ENCODE measurements at places on chromosomes 11 and 22. TPM values are rescaled to one million over a fixed set of nuclear protein-coding genes. Genes with fewer than 3 reads are reported as not detected.

The SMTNL1 gene
- not detected for total RNA-seq

- no peak for DNase-seq
These were observed 15.1 kb downstream of the SCGB1A1 start for GRCh38 chr11:62433904-62434276.

The CLDN5 gene
- 9.3 TPM for total RNA-seq

DNA sequence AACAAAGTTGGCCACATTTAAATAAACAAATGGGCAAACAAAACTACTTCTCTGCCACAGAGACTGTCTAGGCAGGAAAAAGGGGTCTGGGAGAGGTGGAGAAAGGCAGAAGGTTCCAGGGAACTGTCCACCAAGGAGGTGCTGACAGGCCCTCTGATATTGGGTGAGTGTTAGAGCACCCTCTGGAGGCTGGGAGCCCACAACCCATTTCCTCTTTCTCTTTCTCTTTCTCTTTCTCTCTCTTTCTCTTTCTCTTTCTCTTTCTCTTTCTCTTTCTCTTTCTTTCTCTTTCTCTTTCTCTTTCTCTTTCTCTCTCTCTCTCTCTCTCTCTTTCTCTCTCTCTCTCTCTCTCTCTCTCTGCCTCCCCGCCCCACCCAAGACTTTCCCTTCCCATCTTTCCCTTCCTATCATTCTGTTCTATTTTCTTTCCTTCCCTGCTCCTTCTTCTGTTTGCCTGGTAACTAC is 912.8 kb downstream of the DLG2 start:
- no peak for DNase-seq

DNA sequence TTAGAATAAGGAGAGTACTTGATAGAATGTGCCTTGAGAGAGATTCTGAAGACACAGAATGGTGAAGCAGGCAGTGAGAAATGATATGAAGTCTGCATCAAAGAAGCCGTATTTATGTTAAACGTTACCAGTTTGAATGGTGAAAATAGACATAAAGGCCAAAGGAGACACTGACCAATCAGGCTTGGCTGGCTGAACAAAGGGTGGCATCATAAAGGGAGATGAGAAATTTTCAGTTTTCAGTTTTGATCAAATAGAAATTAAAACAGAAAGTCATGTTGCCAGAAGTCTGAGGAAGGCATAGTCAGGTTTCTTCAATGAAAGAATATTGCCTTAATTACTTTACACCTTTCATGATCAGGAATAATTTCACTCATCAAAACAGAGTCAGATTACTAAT is 6.6 kb downstream of the OR51F1 start:
- no peak for DNase-seq

- DNase-seq = no peak
These were observed 12.0 kb downstream of the BRD1 start for GRCh38 chr22:49815641-49816091.

DNA sequence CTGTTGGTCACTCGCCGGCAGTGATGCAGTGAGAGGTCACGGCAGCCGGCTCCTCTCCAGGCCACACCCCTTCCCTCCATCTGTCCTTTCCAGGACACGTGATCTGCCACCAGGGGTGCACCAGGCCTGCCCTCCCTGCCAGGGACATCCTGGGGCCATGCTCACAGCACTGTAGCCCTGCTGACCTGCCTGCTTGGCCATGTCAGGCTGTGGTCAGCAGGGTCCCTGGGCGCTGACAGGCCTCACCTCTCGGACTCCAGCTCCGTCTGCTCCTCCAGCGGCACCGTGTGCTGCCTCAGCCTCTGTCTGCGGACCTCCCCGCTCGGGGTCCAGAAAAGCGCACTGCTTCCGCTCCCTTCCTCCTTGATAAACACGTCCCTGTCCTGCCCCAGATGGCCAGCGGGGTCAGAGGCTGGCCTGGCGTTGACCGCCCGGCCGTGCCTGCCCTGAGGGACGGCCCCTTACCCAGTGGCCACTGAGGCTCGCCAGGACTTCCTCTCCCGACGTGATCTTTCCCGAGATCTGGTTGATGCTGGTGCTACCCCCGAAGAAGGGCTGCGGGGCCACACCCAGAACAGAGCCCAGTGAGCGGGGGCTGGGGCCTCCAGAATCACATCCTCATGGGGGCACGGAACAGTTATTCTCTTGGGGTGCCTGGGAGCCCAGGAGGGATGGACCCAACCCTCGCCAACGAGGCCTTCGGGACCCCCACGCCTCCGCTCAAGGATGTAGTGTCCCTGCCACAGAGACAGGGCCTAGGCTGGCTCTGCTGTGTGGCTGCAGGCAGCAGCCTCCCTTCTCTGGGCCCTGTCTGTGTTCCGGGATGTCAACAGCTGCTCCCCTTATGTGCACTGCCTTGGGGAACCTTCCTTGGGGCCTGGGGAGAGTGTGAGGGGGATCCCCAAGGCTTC is 36.3 kb upstream of the CARS1 start:
- peak; percentile 61 for DNase-seq

GRCh38 chr11:13429836-13430235 is 33.2 kb downstream of the BTBD10 start:
- DNase-seq = no peak

DNA sequence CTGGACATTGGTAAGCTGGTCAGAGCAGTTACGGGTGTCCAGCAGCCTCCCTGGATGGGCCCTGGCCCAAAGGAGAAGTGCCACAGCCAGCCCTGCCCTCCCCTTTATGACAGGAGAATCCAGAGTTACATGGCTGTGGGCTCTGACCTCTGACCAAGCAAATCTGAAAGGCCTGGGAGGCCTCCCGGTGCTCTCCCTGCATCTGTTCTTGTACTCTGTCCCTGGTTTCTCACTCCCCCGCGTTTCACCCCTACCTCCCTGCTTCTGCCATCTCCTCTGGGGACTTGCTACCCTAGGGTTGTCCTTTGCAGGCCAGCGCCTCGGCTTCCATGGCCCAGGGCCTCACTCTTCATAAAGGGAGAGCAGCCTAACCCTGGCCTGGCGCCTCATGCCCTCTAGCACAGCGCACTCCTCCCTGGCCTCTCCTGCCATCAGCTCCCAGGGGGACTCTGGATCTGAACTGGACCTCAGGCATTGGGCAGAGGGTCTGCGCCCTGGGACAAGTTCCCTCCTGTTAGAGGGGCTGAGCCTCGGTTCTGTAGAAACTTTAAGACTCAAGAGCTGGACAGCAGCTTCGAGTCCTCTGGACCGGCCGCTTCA is 10.7 kb downstream of the PICK1 start:
- DNase-seq = no peak

GRCh38 chr11:112761911-112762706 is 199.1 kb upstream of the NCAM1 start:
- no peak for DNase-seq

DNA sequence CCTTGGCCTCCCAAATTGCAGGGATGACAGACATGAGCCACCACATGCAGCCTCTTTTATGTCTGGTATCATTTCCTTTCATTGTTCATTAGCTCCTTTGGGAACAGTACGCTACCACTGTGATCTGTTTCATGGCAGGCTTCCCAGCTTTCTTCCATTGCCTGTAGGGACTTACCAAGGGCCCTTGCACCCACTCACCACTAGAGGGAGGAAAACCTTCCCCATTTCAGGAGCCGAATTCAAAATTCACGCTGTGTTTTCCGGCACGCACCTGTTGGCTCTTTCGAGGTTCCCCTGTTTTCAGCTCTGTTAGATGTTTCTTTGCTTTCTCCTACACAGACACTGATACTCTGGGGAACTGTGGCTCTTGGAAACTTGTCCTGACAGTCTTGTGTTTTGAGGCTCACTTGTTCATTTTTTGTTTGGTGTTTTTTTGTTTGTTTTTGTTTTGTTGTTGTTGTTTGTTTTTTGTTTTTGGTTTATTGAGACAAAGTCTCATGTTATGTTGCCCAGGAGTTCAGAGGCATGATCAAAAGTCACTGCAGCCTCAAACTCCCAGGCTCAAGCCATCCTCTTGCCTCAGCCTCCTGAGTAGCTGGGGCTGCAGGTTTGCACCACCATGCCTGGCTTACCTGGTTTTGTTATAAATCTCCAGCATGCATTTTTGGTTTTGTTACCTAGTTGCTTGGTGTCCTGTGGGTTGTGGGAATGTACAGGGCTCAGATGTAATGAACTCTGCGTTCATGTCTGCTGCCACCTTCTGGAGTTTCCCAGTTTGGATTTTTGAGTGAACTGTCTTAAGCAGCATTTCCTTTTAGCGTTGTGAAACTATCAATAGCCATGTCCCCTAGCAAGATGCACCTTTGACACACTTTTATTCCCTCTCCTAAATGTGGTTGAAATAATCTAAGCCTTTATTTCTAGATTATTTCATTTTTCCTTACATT is 2.3 kb downstream of the KRTAP5-11 start:
- DNase-seq = no peak

- DNase-seq = no peak
These were observed 12.3 kb downstream of the SLC16A8 start for GRCh38 chr22:38071421-38072321.

The TMEM86A gene
- 2.6 TPM for total RNA-seq

DNA sequence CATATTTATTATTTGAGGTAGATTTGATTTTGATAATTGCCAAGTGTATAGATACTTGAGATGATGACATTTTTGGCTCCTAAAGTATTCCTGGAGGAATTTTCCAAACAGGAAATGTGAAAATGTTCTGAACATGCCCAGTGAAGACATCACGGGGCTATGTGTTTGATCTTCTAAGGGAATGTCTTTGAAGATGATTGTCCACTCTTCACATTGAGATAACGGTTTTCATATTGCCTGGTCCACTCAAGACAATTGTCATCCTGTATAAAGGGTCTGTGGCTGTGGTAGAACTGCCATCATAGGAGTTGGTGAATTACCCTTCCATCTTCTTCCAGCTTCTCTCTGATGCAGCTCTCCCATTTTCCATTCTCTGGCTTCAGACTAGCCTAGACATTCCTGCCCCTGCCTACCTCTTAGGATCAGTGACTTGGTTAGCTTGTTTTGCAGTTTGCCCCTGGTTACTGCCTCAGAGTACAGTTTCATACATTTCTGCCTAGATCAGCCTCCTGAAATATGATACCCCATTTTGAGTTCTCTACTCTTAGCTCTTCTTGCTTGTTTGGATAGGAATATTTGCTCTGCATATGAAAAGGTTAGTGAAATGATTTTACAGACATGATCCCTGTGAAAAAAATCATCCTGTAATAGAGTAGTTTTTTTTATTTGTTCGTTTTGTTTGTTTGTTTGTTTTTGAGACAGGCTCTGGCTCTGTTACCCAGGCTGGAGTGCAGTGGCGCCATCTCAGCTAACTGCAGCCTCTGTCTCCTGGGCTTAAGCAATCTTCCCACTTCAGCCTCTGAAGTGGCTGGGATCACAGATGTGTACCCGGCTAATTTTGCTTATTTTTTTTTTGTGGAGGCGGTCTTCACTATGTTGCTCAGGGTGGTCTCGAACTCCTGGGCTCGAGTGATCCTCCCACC is 111.4 kb upstream of the SORL1-AS1 start:
- DNase-seq = no peak

The CCDC15 gene
- total RNA-seq = 0.24 TPM

DNA sequence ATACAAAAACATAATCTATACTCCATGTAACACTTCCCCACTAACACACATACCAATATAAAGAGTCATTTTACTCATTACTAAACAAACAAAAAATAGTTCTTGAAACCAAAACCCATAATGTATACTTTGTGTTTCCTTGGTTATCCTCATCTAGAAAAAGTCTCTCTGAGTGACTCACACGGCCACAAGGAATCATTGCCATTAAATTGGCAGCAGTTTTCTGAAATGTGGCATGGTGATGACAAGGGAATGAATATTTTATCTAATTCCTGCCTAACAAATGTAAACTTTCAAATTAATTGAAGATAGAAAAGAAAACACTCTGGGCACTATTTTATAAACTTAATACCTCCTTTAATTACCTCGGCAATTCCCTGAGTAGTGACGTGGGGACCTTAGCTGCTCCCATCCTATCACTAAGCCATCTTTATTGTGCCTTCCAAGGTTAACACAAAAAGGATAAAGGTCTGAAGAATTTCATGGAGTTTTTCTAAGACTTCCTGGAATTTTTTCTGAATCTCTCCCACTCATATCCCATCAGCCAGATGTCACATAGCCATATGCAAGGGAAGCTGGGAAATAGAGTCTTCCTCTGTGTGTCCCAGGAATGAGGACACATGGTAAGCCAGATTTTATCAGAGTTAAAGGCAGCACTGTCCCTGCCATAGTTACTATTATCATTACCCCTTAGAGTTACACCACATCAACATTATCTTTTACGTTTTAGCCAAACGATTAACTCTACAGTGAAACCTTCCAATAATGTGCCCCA is 857.2 kb upstream of the TENM4 start:
- no peak for DNase-seq

DNA sequence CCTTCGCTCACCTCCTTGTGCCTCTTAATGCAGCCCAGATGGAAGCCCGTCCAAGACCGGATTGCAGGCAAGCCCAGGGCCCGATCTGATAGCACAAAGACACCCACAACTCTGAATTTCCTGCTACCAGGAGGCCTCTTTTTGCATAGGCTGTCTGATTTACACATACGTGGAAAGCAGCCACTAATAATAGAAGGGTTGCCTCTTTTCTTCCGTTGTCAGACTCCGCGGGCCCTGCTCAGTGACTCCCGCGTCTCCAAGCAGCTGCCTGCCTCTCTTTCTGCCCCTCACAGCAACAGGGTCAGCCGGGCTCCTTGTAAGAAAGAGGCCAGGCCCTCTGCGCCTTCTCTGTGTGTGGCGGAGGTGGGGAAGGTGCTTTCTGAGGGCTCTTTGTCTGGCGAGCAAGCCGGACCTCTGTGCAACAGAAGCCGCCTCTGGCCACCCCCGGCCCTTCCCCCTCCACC is 26.7 kb downstream of the FLI1 start:
- no peak for DNase-seq
